ENCODE measurements at places on chromosomes 12 and 14. TPM values are rescaled to one million over a fixed set of nuclear protein-coding genes. Genes with fewer than 3 reads are reported as not detected.

BMAL2 gene
- 40.6 TPM for total RNA-seq

OAS2 gene
- total RNA-seq, result 5.8 TPM

KRT80 gene
- total RNA-seq, result 5.5 TPM

COQ6 gene
- 15.1 TPM for total RNA-seq

CIROP gene
- total RNA-seq, result not detected

NUAK1 gene
- total RNA-seq, result 25.7 TPM

CPNE6 gene
- total RNA-seq, result not detected

CEP128 gene
- total RNA-seq, result 4.9 TPM

LPAR5 gene
- total RNA-seq, result not detected

KRT83 gene
- not detected for total RNA-seq

PROX2 gene
- not detected for total RNA-seq
